ENCODE measurements at places on chromosomes 3 and 15.
A peak's percentile ranks its signal among the peaks of the same experiment; 100 is the strongest.

- DNase-seq = no peak
Observed at GRCh38 chr3:67605377-67605776, 49.0 kb downstream of the SUCLG2 start.

DNA sequence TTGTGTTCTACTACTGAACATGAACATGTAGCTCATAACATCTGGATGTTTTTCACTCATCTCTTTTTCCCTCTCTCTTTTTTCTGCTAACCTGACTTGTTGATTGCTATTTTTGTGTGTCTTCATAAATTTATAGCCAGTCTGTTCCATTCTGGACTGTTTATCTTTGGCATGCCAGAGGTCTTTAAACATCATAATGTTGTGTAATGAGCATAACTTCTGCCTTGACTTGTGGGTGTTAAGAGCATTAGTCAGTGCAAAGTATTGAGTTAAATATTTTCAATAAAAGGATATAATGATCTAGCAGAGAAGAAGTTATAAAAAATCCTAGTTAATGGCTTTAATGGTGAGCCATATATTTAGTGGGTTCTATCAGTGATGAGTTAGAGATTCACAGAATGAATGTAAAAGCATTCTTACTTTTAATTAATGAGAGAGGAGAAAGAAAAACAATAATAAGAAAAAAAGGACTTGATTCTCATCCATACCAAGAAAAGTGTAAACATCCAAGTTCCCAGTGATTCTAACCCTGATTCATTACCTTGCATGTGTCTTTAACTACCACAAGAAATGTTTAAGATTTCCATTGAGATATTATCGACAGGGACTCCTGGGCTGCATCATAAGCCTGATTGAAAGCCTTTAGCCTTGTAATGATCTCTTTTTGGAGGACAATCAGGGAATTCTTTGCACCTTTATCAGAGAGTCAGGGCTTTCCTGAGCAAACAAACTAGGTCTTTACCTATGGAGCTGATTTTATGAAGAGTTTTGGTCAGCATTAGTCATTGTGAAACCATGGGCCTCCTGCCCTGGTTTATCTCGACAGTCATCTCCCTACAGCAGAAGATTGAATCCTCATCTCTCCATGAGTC is 22.9 kb downstream of the MITF start:
- DNase-seq = no peak

DNA sequence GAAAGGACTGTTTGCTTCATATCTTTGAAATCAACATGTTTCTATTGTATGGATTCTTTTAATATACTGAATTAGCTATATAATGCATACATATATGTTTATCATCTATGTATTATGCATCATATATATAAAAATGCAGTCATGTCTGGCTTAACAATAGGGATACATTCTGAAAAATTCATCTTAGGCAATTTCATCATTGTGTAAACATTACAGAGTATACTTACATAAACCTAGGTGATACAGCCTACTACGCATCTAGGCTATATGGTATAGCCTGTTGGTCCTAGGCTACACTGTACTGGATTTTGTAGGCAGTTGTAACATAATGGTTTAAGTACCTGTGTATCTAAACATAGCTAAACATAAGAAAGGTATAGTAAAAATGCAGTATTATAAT is 21.7 kb downstream of the CHMP2B start:
- no peak for DNase-seq

GRCh38 chr3:53682807-53683206 is 163.4 kb downstream of the CHDH start:
- no peak for DNase-seq

DNA sequence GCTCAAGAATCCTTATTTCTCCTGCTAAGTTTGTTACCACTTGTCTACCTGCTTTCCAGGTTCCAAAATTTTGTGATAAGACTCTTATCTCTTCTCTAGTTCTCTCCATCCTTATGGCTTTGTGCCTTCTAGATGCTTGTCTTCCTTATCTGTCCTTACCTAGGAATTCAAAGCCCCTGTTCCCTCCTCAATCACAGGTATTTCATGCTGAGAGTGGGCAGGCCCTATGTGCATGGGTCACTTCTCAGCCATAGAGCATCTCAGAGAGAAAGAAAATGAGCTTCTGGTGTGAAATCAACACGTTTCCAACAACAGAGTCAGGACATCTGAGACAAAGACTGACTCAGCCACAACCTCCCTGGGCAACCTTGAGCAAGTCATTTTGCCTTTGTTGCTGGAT is 214.1 kb upstream of the TLE3 start:
- DNase-seq = no peak

DNA sequence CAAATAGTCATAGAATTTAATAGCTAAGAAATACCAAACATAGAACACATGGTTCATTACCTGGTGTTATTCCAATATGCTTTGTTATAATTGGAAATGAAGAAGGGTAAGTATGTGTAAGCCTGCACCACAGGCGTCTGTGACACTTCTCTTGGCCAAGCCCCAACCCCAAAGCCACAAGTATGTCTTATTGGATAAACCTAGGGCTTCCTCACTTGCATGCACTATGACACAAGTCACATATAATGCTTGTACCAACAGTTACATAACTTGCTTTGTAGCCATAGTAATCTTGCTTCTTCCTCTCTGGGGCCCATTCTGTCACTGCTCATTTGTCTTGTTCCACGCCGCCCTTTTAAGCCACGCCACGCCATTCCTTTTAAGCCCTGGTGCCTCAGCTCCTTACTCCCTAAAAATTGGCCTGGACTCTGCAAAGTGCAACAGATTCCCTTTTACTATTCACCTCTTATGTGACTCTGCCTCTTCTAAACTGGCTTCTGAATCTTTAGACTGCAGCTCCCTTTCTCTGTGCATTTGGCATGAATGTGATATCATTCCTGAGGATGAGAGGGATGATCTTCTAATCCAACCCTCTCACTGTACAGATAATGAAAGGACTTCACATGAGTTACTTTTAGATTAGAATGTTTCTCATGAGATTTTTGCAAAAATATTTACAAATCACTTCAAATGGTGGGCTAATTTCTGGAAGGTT is 48.1 kb upstream of the EPHA3 start:
- no peak for DNase-seq

DNA sequence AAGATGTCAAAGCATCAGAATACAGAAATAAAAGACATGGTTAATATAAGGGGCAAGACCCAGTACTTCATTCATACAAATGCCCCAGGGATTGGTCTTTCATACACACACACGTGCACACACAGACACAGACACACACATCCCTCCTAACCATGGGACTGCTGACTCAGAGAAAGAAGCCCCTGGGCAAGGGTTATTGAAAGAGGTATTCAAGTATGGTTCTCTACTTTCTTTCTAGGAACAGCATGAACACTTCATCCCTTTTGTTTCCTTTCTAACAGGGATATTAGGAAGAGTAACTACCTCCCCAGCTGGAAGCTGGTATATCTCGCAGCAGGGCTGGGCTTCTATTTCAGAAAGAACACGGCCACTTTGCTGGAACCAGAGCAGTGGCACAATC is 33.2 kb upstream of the ZFAND6 start:
- no peak for DNase-seq

GRCh38 chr3:197847866-197848401 is 56.9 kb downstream of the LRCH3 start:
- DNase-seq = peak; percentile 7

- no peak for DNase-seq
Observed at GRCh38 chr15:81547521-81548132, 173.6 kb upstream of the TMC3 start.
